HFF-Myc (cell line): ENCODE measurements at places on chromosomes 2 and 18.
A peak's percentile ranks its signal among the peaks of the same experiment; 100 is the strongest.

DNA sequence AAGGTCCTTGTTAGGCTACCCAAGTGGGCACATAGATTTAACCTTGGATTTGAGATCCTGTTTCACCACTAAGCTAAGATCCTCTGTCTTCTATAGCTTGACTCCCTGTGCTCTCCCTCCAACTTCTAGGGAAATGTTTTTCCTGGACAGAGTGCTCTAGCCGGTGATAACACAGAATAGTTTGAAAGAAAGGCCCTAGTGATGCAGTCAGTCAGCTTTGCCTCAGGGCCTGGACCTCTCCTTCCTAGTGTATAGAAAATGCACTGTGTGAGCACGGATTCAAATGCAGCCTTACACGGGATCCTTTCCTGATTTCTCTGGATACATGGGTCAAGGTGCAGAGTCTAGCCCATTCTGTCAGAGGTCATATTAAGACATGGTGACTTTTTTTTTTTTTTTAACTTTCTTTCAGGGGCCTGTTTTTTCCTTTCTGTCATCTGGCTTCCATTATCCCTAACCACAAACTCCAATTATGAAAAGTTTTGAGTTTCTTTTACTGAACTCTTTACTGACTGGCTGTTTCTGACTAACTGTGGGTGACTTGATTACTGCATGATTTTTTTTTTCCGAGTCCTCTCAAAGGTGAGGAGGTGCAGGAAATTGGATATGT lies 122.6 kb downstream of the LRP1B start:
- DNase-seq, result peak; percentile 5

DNA sequence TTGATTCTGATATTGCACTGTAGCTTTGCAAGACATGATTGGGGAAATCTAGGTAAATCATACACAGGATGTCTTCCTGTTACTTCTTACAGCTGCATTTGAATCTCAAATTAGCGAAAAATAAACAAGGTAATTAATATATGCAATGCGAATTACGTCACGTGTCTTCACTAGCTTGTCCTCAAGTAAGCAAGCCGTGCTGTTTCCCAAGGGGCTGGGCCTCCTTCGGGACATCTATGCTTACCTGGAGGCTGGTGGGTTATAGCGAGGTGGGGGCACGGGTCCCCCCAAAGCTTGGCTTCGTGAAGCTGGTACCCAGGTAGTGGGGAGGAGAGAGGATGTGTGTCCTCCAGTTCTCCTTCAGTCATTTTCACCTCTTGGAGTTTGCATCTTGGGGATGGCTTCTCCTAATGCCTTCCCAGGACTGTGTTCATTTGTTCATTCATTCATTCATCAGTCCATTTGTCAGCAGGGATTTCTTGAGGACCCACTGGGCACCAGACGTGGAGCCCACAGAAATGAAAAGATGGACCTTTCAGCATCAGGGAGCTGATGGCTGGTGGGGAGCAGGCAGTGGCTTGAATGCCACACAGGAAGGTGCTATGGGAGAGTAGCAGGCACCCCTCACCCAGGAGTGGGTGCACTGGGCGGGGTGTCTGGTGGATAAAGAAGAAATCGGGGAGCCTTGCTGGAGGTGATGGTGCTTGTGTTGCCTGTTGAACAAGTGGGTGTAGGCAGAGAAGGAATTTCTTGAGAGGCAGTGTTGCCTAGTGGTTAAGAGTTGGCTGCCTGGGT lies 155.1 kb downstream of the GLI2 start:
- DNase-seq, result no peak

GRCh38 chr2:172214252-172214651 lies 111.6 kb upstream of the DLX2 start:
- no peak for DNase-seq

DNA sequence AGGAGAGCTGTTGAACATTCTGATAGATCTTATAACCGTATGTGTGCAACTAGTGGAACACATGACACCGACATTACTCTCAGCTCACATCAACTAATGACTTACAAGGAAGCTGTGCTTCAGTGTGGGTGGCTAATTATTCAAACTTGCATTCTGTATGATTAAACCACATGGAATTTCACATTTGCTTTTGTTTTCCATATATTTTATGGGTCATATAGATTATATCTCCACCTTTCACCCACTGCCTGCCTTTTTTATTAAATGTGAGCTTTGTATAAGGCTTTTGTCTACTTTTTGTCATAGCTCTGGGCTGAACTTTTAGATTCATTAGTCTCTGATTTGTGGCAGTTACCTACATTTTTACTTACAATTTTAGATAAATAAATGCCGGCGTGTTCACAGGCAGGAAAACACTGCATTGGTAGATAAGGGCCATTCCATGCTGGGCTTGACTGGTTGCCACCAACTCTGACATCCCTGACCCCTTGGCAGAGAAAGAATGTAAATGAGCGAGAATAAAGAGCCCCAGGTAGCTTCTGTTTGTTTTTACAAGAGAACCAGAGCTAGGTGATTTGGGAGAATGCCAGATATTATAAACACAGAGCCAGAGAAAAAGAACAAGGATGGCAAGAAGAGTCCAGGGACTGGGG lies 35.7 kb downstream of the LYPD6 start:
- DNase-seq, result no peak
